ENCODE measurements at places on chromosomes 7 and 10. TPM values are rescaled to one million over a fixed set of nuclear protein-coding genes. Genes with fewer than 3 reads are reported as not detected.

The SAMD9L gene
- 9.1 TPM for total RNA-seq

GRCh38 chr10:115092555-115093285 lies 445 bp upstream of the ATRNL1 start:
- peak; percentile 36 for DNase-seq

GRCh38 chr7:24718431-24718831 lies 38.8 kb downstream of the GSDME start:
- DNase-seq, result no peak

DNA sequence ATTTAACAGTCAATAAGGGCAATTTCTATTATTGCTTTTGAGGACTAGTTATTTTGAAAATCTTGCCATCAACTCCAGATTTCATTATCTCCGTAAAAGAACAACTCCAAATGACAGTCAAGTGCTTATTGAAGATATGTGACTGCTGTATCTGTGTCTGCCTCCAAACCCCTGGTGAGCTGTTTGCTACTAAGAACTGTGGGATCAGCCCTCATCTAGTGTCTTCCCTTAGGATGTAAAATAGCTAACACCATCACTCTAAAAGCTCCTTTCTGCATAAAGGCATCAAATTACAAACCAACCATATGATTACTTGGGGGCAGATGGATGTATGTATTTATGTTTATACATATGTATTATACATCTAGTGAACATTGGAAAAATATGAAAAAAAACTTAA lies 70.8 kb upstream of the SLC13A1 start:
- no peak for DNase-seq

DNA sequence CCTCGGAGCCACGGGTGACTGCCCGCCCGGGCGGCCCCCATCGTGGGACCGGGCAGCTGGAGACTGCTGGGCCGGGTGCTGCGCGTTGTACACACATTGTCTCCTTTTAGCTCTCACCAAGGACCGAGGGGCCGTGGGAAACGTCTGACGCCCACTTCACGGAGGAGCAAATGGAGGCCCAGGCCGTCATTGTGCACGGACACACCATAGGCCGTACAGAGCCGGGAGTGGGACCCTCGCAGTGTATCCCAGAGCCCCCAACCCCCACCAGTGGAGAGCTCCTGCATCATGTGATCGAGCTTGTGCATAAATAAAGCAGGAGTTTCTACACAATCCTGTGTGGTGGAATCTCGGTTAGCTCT lies 722 bp downstream of the DENND10 start:
- DNase-seq, result peak; percentile 30

DNA sequence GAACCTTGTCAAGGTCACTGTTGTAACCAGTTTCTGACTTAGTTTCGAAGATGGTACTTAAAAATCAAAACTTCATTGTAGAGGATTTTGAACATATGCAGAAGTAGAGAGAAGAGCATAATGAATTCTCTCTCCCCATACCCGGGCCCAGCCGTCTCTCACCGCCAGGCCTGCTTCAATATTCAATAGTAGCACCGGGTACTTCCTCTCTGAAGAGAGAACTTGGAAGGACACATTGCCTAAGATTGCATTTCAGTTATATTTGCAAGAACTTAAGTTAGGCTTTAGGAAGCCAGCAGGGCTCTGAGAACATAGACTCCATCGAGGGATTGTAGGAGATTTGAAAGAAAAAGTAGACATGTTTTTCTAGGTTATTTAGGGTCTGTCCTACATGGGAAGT lies 19.1 kb downstream of the LMTK2 start:
- DNase-seq, result no peak
